ENCODE measurements at places on chromosomes 6 and 20.

DNA sequence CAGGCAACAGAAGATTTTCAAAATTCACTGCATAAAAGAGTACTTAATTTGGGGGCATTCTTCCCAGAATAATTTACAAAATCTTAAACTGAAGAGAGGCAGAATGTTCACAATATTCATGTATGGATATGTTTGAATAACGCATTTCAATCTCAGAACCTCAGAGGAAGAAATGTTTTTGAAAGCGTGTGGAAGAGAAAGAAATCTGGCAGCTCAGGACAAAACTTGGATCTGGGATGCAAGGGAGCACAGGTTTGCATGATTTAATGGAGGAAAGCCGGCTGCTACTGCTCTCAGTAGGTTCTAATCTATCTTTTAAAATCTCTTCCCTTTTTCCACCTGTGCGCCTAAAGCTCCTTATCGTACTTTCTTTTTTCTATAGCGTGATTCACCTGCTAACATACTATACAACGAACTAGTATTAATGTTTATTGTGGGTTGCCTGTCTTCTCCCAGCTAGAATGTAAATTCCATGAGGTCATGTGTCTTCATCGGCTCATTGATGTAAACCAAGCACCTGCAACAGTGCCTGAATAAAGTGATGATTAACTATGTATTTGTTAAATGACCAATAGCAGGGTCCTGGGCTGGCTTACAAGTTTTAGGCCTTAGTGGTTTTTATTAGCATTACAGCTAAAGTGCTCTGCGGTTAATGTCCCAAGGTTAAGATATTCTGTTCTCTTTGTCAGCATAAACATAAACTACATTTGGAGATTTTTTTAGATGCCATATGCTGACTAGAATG lies 15.3 kb downstream of the PRL start:
- DNase-seq = no peak

DNA sequence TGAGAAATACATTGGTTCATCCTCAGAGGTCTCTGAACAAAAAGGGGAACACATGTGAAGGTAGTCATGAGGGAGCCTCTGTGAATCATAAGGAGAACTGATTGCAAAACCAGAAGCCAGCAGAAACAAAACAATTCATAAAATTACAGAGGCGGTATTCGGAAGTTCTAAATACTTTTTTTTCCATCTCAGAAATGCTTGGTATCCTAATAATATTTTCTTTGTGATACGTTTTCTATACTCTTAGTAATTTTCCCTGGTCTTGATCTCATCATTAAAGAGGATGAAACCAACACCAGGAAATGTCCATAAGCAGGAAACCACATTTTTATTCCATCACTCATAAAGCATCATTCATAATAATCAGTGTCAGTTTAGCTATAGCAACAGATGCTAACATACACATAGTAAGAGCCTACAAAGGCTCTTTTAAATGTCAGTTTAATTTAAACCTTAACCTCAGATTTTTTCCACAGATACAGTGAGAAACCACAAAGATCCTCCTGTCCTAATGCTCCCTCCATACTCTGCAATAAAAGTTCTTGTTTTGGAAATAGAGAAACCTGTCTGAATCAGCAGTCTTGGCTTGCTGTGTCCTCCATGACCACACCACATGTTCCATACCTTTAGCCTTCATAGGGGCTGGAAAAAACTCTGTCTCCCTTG lies 29.2 kb downstream of the SGK1 start:
- DNase-seq = no peak

DNA sequence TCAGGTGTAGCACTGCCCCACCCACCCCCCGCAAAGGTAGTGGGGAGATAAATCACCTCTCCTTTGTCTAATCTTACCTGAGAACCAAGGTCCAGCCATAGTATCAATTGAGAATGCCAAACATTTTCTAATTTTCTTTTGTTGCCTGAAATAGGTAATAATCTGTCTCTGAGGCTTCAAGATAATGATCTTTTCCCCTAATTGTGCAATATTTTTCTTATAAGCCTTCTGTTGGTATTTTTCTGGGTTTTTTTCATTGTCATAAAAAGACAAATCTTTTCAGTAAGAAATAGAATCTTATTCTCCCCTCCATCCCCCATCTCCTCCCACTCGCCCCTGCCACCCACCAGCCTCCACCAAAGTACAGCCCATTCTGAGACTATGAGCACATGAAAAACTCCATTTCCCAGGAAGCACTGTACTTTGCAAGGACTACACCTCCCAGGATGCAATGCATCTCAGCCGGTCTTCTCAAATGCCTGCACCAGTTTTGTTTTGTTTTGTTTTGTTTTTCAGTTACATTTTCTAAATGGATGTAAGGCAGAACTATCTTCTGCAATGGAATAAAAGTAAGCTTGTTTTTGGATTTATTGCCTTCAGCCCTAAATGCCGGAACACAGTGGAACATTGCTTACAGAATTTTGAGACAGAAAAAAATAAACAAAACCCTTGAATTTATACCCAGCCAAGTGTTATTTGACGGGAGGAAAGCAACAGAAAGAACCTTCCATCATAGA lies 268.0 kb downstream of the TFAP2A start:
- DNase-seq = no peak

DNA sequence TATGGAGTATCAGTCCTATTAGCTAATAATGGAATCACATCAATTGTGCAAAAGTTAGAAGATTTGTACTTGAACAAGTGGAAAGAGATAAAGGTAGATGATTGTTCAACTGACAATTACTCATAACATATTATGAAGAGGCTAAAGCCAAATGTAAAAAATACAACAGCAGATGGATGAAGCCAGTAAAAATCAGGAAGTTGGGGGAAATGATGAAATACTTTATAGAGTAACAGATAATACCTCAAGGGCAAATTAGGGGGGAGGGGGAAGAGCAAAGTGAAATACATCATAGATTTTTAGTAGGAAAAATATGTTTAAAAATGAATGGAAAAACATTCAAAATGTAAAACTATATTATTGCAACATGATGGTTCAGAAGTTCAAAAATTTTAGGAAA lies 114.0 kb downstream of the PDSS2 start:
- no peak for DNase-seq

DNA sequence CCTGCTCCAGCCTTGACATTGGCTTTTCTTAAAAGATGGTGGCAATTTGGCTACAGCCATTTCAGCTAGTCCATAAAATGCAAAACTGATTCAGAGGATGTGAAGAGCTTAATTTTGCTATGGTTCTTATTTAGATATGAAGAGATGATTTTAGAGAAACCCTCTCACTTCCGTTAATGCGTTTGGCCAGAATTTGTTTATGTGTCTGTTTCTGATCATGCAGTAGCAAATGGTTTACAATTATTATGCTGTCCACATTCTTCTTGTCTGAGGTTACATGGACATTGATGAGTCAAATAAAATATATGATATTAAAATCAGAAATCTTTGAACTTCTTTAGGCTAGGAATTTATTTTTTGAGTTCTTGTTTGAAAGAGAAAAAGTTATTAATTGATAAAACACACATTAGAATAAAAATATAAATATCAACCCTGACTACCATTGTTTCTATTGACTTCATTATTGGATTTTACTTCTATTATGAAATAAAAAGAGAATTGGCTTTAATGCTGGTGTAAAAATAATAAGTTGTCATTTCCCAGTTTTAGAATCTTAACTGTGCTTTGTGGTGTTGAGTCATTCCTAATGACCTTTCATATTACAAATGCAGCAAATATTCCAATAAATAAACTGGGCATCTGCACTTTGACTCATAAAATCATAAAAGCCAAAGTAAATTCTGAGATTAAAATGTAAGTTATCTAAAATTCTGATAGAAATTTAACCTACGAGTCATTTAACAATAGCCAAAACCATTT lies 1286.0 kb upstream of the GJE1 start:
- DNase-seq = no peak

- no peak for DNase-seq
Observed at GRCh38 chr6:164148788-164149187, 734.3 kb downstream of the QKI start.

GRCh38 chr20:4089756-4090487 lies 74.6 kb upstream of the RNF24 start:
- DNase-seq = no peak

GRCh38 chr6:41352396-41352795 lies 17.0 kb downstream of the NCR2 start:
- no peak for DNase-seq

DNA sequence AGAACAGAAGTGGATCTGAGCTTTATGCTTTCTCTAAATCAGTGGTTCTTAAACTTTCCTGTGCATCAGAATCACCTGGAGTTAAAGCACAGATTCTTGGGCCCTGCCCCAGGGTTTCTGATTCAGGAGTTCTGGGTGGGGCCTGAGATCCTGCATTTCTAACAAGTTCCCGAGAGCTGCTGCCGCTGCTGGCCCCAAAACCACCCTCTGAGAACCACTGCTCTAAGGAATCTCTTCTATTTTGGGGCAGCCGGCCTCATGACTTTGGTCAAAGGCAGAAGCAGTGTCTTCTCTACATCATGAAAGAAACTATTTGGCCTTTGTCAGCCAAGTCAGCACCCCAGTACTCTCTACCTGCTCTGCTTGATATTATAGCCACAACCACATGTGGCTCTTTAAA lies 42.1 kb upstream of the RIN2 start:
- DNase-seq = no peak

DNA sequence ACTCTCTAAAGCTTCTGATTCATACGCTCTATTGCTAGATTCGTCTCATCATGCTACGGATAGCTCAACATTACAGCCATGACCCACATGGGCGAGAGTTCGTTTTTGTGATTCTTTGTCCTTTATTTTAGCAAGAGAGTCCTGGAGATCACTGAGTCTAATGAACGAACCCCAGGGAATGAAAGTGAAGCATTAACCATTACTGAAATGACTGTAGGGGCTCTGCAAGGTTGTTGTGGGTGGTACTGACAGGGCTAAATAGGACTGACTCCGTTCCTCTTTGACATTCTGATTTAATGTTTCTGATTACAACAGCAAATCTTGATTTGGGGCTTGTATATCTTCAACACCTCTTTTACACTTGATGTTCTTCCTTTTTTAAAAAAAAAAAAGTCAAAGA lies 13.7 kb upstream of the RTF2 start:
- no peak for DNase-seq

GRCh38 chr20:19823216-19823615 lies 65.2 kb downstream of the RIN2 start:
- DNase-seq = no peak

GRCh38 chr6:78482801-78483552 lies 384.4 kb upstream of the IRAK1BP1 start:
- DNase-seq = no peak

DNA sequence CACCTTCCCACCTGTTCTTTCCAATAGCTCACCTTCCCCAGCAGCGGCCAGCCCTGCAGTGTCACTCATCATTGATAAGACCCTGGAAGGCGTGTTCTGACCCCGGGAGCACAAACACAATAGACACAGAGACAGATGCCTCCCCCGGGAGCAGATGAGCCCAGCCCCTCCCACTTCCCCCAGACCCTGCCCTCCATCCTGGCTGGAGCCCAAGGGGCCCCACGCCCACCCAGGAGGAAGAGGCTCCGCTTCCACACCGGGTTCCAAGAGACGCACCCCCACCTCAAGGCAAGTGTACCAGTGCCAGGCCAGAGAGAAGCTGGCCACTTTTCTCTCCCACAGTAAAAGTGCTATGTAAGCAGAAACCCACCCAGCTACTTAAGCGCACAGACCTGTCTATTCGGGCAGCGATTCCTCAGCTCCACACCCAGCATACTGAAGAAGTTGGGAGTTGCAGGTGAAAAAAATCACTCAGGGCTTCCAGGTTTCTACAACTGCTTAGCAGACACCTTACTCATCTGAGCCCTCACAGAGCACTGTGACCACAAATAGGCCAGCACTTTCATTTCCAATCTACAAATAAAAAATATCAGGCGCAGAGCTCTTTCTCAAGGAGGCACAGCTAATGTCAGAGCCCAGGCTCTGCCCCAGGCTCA lies 93.4 kb upstream of the NXT1 start:
- DNase-seq = no peak

DNA sequence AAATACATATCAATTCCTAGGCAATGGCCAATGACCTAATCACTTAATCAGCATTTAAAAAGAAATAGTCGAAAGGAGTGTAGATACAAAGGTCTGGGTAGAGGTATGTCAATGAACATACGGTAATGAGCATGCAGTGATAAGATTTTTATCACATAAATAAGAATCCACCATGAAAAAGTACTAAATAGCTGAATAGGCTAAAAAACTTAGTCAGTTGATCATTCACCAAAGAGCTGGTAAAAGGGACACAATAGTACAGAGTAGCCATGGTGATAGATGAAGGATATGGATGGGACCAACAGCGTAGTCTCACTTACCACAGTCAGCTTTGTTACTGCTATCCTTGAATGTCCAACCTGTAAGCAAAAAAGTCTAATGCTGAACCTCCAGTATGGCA lies 1018.6 kb upstream of the EYS start:
- DNase-seq = no peak

GRCh38 chr6:41651246-41651961 lies 13.1 kb downstream of the MDFI start:
- no peak for DNase-seq

DNA sequence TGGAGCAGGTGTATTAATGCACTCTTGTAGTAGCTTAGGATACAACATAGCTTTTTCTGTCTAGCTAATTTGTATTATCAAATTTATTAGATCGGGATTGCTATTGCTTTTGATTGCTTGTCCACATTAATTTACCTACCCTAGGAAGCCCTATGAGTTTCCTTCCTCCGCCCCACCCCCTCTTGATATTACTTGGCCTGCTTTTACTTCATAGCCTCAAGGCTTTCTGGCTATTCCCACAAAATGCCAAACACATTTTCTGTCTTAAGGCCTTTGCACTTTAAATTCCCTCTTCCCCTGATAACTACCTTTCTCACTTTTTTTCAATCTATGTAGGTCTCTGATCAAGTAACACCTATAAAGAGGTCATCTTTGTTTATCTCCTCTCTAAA lies 99.1 kb upstream of the PRSS16 start:
- DNase-seq = no peak

DNA sequence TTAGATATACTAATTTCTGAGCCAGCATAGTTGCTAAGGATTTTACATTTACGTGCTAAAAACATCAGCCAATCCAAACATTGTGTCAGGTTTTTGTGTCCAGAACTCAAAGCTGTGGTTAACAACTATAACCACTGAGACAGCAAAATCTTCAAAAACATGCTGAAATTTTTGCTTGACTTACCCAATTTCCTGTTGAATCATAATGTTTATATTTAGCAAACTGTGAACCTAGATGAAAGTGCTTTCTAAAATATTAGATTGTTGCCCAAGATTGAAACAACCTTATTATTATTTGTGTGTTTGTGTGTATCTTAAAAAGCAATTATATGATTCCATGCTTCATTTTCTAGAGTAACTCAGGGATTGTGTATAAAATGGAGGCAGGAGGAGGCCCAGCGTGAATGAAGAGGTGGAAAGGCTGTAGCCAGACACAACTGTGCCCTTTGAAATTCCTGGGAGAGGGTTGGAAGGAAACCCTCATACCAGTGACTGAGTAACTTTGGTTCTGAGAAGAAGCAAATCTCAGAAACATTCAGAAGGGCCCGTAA lies 48.0 kb downstream of the ARMC2 start:
- no peak for DNase-seq
